ENCODE measurements at places on chromosomes 5 and 9.

DNA sequence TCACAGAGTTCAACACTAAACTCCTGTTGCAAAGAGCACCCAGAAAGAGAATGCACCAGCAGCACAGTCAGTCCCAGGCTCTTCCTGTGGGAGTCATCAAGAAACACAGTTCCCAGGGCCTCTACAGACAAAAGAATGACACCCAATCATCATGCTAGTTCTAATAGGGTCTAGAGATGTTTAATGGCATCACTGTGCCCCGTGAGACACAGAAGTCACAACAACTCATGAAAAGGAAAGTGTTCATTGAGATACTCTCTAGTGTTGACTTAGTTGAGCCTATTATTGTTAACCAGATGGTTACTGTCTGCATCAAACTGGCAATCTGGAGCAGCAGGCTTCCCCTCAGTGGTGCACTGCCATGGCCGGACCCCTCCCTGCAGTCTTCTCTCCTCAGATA is 1.6 kb downstream of the KLHL3 start:
- DNase-seq, result no peak

DNA sequence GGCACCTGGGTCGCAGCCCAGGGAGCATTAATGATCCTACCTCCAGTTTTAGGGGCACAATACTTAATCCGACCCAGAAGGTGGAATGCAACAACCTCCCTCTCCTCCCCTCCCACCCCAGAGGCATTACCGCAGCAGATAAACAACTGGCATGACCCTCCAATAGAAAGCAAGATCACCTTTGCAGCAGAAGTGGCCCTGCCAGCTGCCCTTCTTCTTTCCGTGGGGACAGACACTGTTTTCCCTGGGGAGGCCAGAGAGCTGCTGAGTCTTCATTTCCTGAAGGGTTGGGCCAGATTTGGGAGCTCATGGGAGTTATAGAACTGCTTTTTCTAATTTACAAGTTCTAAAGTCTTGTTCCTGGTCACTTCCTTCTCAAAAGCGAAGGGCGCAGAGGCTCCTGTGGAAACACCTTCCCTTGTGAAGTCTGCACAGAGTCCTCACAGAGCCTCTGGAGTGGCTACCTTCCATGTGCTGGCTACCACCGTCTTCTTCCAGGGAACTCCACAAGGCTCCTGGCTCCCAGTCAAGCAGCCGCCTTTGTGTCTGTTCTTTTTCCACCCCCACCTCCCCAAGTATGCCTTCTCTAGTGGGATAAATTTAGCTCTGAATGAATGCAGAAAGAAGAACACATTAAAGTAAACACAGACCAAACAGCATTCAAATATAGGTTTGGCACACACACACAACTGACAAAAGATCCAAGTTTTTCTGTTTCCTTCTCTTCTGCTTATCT is 8.0 kb upstream of the PALM2AKAP2 start:
- DNase-seq, result no peak

DNA sequence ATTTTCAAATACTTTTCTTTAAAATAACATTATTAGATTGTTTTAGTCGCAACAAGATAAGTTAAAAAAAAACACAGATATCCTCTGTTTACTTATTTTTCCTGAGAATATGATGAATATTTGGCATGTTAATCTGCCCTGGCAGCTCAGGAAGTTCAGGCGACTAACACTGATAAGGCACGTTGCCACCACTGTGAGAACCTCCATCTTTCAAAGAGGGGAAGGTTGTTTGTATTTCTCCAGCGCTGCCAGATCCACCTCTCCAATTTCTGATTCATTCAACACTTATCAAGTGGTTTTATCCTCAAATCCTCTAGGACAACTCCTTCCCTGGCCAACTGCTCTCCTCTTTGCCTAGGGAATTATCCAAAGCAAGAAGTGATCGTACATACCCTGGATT is 21.8 kb downstream of the CTNNAL1 start:
- DNase-seq, result no peak

- no peak for DNase-seq
Observed at GRCh38 chr9:124754289-124754688, 16.8 kb downstream of the NR6A1 start.

GRCh38 chr9:10946676-10947410 is 334.0 kb upstream of the PTPRD start:
- DNase-seq, result no peak

DNA sequence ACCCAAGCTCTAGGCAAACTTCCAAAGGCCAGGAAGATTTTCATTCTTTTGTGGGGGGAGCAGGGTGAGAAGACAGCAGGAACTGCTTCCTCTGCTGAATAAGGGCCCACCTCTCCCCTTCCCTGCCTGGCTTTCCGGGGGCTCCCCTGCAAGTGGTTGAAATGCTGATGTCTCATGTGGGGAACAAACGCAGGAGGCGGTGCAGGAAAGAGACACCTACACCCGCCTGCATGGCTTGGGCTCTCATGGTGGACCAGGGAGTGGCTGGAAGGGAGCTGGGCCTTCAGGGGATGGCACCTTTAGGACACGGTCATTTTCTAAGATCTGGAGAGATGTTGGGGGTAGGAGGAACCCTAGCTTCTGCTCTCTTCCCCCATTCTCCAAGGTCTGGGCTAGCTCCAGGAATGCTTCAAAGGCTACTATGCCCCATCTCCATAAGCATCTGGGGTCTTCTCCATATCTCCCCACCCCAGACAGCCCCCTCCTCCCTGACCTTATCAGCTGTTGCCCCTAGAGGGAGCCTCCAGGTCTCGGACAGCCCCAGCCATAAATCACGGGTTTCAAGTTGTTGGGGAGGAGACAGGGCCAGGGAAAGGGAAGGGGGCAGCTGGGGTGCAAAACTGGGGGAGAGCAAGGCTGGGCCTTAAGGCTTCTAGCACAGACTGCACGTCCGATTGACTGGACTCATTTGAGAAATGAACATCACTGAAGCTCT is 76.6 kb downstream of the PSD2 start:
- DNase-seq, result no peak

DNA sequence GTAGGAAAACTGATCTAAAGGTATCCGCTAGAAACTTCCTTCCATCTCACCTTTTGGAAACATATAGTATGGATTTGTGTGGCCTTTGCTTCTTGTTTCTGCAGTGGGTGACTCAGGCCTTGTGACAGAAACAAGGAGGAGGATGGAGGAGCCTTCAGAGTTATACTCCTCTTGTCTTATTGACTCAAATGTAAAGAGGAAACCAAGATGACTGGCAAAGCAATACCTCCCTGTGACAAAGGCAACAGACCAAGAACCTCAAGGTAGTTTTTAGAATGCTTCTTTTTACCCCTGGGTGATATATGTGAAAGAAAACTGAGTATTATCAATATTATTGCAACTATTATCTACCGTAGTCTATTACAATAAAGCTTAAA is 123.3 kb upstream of the SLIT3 start:
- no peak for DNase-seq

DNA sequence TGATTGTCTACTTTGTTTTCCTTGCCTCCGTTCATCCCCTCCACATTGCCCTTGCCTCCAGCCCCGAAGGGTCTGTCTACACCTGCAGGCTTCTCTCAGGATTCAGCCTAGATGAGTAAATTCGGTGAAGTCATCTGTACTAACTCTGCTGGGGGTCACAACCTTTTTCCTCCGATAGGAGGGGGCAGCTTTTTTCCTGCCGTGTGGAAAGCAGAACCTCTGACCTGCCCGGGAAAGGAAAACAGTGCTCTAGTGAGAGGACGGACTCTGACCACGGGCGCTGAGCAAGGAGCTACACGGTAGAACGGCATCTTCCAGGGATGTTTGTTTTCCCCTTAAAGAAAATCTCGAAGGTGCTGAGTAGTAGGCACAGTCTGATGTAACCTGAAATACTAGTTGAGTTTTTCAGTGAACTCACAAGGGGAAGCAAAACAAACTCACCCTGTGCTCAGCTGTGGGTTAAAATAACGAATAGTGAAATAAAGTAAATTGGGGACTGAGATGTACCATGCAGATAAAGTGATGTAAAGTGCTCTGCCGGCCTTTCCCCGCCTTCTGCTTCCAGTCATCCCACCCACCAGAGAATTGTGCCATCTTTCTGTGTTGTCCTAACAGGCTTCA is 281.8 kb downstream of the AOPEP start:
- no peak for DNase-seq

DNA sequence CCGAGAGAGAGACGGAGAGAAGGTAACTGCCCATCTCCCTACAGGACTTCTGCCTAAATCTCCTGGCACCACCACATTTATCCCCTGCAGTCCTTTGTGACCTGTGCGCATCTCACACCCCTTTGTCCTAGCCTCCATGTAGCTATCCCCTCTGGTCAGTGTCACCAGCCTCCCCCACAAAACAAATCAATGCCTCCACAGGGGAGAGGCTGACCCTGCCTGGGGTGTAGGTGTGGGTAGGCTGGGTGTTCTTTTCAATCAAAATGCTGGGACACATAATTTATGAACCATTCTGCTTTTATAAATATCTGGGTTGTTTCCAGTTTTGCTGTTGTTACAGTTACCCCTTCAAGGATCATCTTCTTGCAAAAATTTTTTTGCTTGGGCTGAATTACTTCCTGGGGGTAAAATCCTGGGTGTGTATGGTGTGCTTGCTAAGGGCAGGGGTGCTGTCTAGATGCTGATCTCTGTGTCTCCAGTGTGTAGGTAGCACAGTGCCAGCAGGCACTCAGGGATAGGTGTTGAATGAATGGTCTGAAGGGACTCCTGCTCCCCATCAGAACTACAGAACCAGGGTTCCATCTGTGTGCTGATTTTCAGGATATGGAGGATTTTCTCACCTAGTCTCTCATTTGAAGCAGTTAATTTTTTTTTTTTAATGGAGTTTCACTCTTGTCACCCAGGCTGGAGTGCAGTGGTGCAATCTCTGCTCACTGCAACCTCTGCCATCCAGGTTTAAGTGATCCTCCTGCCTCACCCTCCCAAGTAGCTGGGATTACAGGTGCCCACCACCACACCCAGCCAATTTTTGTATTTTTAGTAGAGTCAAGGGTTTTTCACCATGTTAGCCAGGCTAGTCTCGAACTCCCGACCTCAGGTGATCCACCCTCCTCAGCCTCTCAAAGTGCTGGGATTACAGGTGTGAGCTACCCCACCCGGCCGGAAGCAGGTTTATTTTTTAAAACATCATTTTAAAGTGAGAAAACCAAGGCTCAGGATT is at the start of gene GARIN3:
TSS of gene GARIN3 (minus strand) at position 51 of the 1,000 bp plus-strand sequence. CDS start 96 bp downstream, outside the sequence.
- DNase-seq, result no peak

GRCh38 chr5:73031839-73032238 is 76.0 kb downstream of the FCHO2 start:
- no peak for DNase-seq

DNA sequence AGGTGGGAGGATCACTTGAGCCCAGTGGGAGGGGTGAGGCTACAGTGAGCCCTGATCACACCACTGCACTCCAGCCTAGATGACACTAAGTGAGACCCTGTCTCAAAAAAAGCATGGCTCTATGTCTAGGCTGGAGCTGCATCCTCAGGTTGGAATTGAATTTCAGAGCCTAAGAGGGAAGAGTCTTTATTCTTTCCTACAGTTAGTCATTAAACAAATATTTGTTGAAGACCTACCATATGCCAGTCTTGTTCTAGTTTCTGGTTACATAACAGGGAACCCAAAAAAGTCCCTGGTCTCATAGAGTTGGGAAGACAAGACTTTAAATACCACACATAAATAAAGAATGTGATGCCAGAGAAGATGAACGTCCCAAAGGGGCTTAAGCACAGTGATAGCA is 6.9 kb upstream of the GRPEL2 start:
- no peak for DNase-seq

- DNase-seq, result no peak
Observed at GRCh38 chr5:143791848-143792731, 19.9 kb upstream of the HMHB1 start.

GRCh38 chr9:38311382-38312270 is 80.9 kb upstream of the ALDH1B1 start:
- DNase-seq, result no peak

DNA sequence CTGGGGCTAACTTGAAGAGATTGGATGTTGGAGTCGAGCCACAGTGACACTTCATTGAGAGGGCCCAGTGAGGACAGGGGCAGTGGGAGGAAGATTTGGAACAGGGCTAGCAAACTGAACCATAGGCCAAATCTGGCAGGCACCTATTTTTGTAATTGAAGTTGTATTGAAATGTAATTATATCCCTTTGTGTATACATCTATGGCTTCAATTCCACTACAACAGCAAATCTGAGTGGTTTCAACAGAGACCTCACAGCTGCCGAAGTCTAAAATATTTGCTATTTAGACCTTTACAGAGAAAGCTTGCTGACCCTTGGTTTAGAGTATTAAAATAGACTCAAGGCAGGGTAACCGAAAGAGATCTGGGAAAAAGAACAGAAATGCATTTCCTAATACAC is 4.7 kb upstream of the TNFSF8 start:
- DNase-seq, result no peak

- DNase-seq, result no peak
Observed at GRCh38 chr5:555058-555623, 30.9 kb upstream of the SLC9A3 start.

DNA sequence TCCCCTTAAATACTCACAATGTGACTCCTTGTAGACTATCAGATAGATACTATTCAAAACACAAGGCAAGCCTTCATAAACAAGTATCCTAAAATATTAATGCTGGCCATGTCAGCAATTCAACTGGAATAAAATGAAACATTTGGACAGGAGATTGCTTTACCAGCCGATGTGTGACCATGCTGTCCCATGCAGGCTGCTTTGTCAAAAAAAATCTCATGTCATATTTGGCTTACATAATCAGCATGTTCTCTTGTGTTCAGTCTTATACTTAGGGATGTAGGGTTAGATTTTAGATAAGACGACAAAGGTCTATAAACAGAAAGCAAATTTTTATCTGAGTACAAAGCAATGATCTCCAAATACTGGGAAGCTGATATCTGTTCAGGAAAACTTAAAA is 108.5 kb downstream of the NR6A1 start:
- DNase-seq, result no peak

DNA sequence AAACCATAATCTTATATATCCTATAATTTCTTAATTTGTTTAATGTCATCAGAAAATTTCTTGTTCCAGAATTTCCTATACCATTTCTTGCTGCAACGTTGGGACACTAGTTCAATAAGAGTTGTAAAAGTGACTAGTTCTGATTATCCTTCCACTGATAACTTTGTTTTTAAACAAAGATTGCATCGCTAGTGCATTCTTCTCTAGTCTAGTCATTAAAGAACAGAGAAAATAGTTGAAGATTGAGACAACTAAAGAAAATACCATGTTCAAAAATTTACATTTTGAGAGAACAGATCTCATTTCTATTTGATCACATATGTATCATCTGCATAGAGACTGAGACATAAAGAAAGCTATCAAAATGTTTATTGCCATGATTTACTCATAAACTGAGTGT is 1888.2 kb downstream of the EFNA5 start:
- DNase-seq, result no peak

All from stimulated activated CD4-positive, alpha-beta T cell treated with anti-CD3 and anti-CD28 coated beads, Interleukin-12 subunit alpha, Interleukin-12 subunit beta, amount 100 ng/mL, for 48 hours (primary cell).